Thoracic aorta (tissue), 2 donors: ENCODE measurements at places on chromosomes 12 and 14. TPM values are rescaled to one million over a fixed set of nuclear protein-coding genes. Genes with fewer than 3 reads are reported as not detected.
A peak's percentile ranks its signal among the peaks of the same experiment; 100 is the strongest.

GRCh38 chr14:88030079-88030478 is 25.1 kb downstream of the GPR65 start:
- no peak overlapping the region for H3K27ac ChIP-seq
- H3K4me1 ChIP-seq: no peaks in the 10 kb centered on the region
- no peaks in the 10 kb centered on the region for H3K27me3 ChIP-seq

GRCh38 chr14:94165744-94166143 is 8.4 kb upstream of the PPP4R4 start:
- no peaks in the 10 kb centered on the region for H3K36me3 ChIP-seq
- no peak overlapping the region for H3K4me3 ChIP-seq
- no peaks in the 10 kb centered on the region for H3K4me1 ChIP-seq
- DNase-seq: no peak
- no peaks in the 10 kb centered on the region for H3K27me3 ChIP-seq
- no peak overlapping the region for H3K27ac ChIP-seq

DNA sequence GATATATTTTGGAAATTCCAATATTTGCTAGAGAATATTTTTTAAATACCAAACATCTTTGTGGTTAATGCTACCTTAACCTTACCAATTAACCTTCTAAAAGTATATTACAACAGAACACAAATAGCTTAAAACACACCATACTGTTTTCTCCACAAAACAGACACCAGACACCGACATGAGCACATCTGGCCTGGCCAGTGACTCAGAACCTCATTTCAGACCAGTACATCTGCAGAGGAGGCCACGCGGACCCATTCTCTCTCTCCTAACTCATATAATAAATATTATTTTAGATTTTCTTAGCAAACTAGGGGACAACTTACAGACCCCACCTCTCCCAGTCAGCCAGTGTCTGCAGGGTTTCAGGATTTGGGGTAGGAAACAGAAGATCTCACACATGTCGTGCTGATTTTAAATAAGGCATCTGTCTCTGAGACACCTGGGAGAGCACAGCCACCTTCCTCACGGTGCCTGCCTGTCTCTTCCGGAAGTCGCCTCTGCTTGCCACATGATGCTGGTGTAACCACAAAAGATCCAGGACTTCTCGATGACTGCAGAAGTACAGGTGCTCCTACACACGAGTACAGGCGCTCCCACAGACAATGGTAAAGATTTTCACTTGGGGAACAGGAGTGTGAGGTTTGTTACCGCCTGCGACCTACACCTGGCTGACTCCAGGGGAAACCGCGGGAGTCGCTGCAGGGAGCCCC is 9.7 kb upstream of the ANKLE2 start:
- H3K36me3 ChIP-seq: peaks cover 40% of the 10 kb centered on the region
- H3K27ac ChIP-seq: no peak overlapping the region
- H3K4me1 ChIP-seq: peaks cover 10% of the 10 kb centered on the region
- DNase-seq: no peak
- H3K27me3 ChIP-seq: no peaks in the 10 kb centered on the region

DNA sequence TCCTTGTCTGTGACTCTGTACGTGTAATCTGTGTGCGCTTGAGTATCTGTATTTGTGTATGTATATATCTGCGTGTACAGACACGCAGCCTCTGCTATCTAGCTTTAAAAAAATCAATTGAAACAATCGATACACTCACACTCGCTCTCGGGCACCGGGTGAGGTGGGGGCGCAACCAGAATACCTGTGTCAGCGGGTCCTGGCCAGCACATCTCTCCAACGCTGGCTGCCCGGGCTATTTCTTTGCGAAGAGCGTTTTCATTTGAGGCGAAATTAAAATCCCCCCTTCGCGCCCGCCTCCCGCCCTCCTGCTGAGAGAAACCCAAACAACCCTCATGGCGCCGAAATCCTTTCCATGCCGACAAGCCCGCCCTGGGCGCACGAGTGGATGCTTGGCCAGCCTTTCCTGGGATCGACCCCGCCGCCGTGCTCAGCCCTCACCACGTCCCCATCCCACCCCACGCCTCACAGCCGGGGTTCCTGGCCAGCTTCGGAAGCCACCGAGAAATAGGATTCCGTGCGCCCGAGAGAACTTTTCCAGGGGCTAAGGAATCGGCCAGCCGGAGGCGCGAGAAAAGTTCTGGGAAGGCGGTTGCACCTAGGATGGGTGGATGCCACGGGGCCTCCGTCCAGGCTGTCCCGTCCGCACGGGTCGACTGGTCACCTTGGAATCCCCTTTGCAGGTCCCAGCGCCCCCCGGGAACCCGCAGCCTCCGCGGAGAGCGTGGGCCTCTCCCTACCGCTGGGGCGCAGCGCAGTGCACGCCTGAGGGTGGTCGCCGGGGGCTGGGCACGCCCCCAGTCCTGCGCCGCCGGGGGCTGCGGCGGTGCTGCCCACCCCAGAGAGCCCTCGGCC is 1.0 kb downstream of the ZDHHC22 start:
- H3K36me3 ChIP-seq: no peaks in the 10 kb centered on the region
- H3K27ac ChIP-seq: no peak overlapping the region
- H3K27me3 ChIP-seq: peaks cover 16% of the 10 kb centered on the region
- no peak for DNase-seq
- peaks cover 28% of the 10 kb centered on the region for H3K4me1 ChIP-seq
- H3K4me3 ChIP-seq: peak overlapping the region; percentile 63

GRCh38 chr12:57618966-57619433 is 7.8 kb downstream of the ARHGEF25 start:
- peaks cover 24% of the 10 kb centered on the region for H3K4me1 ChIP-seq
- H3K36me3 ChIP-seq: peaks cover 19% of the 10 kb centered on the region
- H3K27ac ChIP-seq: no peak overlapping the region
- DNase-seq: no peak
- no peak overlapping the region for H3K4me3 ChIP-seq

- no peak for DNase-seq
- H3K4me3 ChIP-seq: no peak overlapping the region
Measured at GRCh38 chr12:14995583-14996425, 23.0 kb downstream of the PDE6H start.

DNA sequence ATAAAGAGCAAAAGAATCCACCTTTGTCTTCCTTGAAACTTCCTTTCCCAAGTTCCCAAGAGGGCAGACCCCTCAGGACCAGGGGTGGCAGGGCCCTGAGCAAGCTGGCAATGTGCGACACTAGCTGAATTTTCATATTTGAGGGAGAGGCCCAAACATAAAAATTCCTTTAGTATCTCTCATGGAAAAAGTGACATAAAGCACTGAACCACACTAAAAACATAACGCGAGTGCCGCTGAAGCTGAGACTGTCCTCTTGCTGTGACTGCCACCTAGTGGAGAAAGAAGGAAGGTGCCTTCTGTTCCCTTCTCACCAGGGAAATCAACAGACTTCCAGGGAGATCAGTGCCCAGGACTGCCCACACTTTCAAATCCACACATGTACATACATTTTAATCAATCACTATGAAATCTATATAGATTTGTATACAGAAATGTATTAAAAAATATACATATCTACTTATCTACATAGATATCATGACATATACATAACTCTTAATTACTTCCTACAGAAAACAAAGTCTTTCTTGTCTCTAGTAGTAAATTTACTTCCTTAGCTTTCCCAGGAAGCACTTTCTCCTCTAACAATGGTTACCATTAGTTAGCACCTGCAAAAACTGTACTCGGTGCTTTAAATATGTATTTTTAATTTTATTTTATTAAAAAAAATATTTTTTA is 53.8 kb downstream of the SSH1 start:
- H3K27ac ChIP-seq: peak overlapping the region; percentile 83
- H3K4me1 ChIP-seq: peaks cover 60% of the 10 kb centered on the region
- peak; percentile 77 for DNase-seq
- peaks cover 44% of the 10 kb centered on the region for H3K36me3 ChIP-seq
- no peak overlapping the region for H3K4me3 ChIP-seq

DNA sequence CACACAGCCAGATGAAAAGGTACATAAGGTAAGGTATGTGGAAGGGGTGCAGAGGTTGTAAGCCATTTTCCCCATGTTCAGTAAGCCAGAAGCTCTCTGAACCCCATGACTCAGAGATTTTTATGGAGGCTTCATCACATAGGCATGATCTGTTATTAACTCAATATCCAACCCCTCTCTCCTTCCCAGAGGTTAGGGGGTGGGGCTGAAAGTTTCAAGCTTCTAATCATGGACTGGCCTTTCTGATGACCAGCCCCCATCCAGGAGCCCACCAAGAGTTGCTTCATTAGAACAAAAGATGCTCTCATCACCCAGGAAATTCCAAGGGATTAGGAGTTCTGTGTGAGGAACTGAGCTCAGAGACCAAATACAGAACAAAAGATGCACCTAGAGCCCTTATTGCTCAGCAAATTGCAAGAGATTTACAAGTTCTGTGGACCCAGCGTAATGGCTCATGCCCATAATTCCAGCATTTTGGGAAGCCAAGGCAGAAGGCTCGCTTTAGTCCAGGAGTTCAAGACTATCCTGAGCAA is 103.2 kb upstream of the DAAM1 start:
- no peaks in the 10 kb centered on the region for H3K4me1 ChIP-seq
- DNase-seq: no peak
- no peaks in the 10 kb centered on the region for H3K27me3 ChIP-seq
- H3K36me3 ChIP-seq: no peaks in the 10 kb centered on the region
- no peak overlapping the region for H3K27ac ChIP-seq

- DNase-seq: no peak
- no peaks in the 10 kb centered on the region for H3K27me3 ChIP-seq
- H3K36me3 ChIP-seq: no peaks in the 10 kb centered on the region
- no peak overlapping the region for H3K27ac ChIP-seq
Measured at GRCh38 chr14:71181215-71182003, 274.1 kb downstream of the PCNX1 start.

DNA sequence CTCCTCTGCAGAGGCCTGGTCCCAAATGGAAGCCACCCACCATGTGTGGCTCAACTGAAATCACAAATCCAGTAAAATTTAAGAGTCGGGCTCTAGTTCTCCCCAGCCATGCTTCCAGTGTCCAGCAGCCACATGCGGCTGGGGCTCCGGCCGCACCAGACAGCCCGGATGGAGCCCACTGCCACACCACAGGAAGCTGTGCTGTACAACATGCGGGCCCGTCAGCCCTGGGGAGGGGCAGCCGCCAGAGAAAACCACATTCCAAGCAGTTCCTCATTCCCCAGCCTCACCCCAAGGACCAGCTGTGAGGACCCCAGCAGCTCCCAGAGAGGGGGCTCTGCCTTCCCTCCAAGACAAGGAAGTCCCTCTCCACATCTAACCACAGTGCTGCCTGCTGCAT is 135.0 kb downstream of the NCOR2 start:
- no peak for DNase-seq
- no peaks in the 10 kb centered on the region for H3K27me3 ChIP-seq
- H3K36me3 ChIP-seq: peaks cover 9% of the 10 kb centered on the region
- H3K27ac ChIP-seq: peak overlapping the region; percentile 21

- no peak overlapping the region for H3K27ac ChIP-seq
- no peaks in the 10 kb centered on the region for H3K36me3 ChIP-seq
- DNase-seq: no peak
- no peaks in the 10 kb centered on the region for H3K27me3 ChIP-seq
- H3K4me3 ChIP-seq: no peak overlapping the region
Measured at GRCh38 chr14:99348816-99349614, 77.0 kb upstream of the BCL11B start.

DNA sequence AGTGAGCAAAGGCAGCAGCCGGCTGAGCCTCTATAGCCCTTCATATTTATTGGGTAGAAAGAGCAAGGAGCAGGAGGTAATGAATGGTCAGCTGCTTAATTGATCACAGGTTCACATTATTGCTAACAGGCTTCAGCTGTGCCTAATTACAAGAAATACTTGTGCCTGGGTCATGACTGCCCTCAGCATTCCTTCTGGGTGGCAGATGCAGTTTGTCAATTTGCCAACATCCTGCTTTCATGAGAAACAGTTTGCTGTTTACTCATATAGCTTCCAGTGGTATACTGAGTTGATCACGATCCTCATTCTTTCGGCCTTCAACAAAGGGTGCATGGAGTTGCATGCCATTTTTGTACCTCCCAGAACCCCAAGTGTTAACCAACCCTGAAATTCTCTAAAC is 81.0 kb upstream of the PLEKHG7 start:
- no peak for DNase-seq
- no peak overlapping the region for H3K27ac ChIP-seq
- no peaks in the 10 kb centered on the region for H3K4me1 ChIP-seq
- no peaks in the 10 kb centered on the region for H3K27me3 ChIP-seq

DNA sequence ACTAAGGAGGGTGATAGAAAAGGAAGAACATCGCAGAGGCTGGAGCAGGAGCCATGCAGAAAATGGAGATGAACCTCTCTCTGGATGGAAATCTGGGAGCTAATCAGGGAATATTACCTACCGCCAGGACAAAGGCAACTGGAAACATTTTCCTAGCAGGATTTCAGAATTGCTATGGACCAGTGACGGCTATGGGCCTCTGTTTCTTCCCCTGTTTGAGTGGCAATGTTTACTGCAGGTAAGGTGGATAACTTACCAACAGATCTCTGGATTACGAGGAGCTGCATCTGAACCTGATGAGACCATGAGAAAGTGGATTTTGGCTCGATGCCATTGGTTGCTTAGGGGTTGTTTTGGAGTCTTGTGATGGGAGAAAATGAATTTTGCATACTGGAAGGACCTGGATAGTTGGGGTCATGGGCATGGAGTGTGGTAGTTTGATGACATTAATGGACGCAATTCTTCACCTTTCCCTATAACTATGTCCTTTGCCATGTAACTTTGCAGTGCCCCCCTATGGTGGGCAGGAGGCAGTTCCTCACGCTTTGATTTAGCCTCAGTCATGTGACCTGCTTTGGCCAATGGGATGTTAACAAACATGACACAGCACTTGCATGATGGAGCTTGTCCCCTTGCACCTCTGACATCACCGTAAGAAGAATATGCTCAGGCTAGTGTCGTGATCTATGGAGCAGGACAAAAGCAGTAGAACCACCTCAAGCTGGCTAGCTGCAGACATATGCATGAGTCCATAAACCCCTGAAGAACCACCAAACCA is 51.1 kb downstream of the CALM1 start:
- DNase-seq: no peak
- H3K36me3 ChIP-seq: no peaks in the 10 kb centered on the region
- no peak overlapping the region for H3K4me3 ChIP-seq
- H3K27me3 ChIP-seq: no peaks in the 10 kb centered on the region
- no peak overlapping the region for H3K27ac ChIP-seq

The NRXN3 gene
- 33.3 TPM for total RNA-seq

The SPRYD4 gene
- 2.3 TPM for total RNA-seq

The CSRP2 gene
- total RNA-seq: 75.0 TPM
